ENCODE measurements at places on chromosomes 6 and 20. TPM values are rescaled to one million over a fixed set of nuclear protein-coding genes. Genes with fewer than 3 reads are reported as not detected.

GRCh38 chr6:104601131-104601651 is 258.5 kb downstream of the HACE1 start:
- no peak for DNase-seq

DNA sequence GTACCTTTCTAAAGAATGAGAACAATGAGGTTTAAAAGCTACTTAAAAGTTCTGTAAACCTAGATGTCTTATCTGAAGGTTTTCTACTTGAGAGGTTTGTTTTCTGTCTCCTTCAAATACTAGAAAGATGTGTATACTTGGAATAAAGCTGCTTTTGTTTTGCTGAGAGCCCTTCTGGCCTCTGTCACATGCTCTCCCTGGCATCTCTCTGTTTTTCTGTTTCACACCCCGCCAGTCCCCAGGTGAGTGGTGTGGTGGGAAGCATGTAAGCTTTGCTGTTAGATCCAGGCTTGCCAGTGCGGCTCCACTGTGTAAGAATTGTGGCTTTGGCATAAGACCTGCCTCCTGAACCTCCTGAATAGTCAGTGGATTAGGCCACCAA is 56.8 kb downstream of the SNX9 start:
- DNase-seq = no peak

DNA sequence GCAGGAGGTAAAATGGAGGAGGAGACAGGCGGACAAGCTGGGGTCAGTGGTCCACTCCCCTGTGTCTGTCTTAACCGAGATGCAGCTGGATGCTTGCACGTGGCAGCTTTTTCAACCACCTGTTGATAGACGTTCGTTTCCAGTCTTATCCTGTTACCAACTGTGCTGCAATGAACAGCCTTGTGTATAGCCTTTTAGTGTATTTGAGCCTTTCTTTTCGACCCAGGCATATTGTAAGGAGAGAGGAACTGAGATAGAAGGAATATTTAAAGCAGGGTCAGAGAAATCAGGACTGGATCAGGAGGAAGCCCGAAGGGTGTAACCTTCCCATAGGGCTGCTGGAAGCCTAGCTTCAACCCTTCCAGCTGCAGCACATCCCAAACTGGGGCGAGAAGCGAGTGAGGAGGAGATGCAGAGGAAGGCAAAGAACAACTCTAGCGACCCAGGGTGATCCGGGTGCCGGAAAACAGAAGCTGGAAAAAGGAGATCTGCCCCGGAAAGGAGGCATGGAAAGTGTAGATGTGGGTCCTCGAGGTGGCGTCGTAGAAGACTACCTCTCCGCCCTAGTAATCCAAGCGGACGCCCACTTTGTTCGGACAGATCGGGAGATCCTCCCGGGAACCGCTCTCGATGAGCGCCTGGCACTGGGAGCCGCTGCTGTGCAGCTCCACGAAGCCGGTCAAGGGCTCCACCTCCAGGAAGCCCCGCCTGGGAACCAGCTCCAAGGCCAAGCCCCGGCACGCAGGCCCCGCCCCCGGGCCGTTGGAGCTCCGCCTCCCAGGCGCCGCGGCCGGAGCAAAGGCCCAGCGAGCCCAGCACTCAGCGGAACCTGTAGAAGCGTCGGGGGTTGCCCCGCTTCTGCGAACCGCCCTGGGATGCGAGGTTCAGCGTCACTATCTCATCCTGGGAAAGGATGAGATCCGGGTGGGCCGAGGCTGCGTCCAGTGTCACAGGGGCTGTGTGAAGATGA is 11.2 kb downstream of the TRIM31 start:
- DNase-seq = peak; percentile 91

- DNase-seq = no peak
Measured at GRCh38 chr6:91476000-91476399, 889.1 kb upstream of the MAP3K7 start.

GRCh38 chr20:24459733-24460132 is 9.7 kb upstream of the SYNDIG1 start:
- DNase-seq = no peak

GRCh38 chr20:50295762-50296449 is 105.3 kb downstream of the CEBPB start:
- DNase-seq = no peak

GRCh38 chr20:54047720-54048119 is 22.7 kb downstream of the BCAS1 start:
- DNase-seq = no peak

DNA sequence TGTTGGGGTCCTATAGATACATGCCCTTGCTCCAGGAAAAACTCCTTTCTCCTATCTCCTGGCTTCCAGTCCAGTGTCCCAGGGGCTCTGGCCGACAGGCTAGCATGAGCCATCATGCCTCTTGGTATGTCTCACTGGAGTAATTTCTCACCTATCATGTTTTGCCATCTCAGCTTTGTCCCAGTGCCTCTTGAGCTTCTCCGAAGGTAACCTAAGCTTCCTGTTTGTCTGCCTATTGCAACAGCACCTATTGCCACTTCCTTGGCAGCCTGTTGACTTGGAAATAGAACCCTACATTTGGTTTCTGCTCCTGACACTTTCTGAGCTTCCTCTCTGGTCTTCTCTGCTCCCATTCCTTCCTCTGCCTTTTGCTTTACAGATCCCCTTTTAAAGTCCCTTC is 197.7 kb downstream of the KCNQ5 start:
- DNase-seq = no peak

DNA sequence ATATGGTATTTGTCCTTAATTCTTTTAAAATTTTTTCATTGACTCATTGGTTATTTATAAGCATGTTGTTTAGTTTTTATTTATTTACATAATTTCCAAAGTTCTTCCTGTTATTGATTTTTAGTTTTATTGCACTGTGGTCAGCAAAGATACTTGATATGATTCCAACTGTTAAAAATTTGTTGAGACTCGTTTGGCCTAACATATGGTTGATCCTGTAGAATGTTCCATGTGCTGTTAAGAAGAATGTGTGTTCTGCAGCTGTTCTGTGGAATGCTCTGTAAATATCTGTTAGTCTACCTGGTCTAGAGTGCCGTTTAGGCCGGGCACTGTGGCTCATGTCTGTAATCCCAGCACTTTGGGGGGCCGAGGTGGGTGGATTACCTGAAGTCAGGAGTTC is 197.7 kb downstream of the CD109 start:
- no peak for DNase-seq

DNA sequence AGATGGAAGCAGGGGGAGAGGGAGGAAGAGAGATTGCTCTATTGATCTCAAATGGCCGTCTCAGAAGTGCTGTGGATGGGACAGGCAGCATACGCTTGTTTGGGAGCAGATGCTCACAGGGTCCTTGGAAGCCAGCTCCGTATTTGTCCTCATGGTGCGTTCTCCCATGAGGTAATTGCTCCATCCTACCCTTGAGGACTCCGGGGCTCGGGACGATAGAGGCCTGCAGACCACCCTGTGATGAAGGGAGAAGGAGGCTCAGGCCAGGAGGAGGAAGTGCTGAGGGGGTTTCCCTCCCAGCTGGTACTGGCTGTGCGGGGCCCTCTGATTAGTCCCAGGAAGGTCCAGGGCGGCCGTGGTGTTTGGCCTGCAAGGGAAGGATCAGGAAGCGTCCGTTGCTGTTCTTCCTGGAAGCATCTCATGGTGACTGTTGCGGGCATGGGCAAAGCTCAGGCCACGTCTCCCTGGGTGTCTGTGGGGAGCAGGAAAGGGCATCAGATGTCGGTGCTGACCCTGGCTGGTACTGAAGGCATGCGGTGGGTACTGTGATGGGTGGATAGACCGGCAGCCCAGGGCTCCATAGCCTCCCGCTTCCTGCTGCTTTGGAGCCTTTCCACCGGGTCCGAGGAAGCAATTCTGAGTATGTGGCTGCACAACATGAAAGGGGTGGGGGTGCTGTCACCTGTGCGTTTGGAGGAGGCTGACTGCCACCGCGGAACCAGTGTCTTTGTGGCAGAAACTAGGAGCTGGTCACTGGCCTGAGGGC is 158.3 kb downstream of the SYCP2 start:
- peak; percentile 33 for DNase-seq

- DNase-seq = no peak
Measured at GRCh38 chr6:89941763-89942497, 47.7 kb downstream of the GJA10 start.

DNA sequence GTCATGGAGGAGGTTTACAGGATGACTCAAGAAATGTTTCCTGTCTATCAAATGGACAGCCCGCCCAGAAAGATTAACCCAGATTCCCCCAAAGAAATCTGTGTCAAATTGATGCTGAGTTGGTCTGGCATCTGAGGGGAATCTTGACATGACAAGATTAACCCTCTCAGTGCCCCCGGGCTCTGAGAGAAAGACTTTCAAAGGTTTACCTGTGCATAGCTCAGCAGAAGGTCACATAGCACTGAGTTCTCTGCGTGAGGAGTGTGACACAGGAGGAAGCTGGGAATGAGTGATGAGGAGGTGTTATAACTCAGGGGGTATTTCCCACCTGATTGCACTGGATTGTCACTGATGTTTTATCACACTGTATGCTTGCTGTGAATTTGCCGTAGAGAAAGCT is 601.2 kb downstream of the DHX35 start:
- DNase-seq = no peak

DNA sequence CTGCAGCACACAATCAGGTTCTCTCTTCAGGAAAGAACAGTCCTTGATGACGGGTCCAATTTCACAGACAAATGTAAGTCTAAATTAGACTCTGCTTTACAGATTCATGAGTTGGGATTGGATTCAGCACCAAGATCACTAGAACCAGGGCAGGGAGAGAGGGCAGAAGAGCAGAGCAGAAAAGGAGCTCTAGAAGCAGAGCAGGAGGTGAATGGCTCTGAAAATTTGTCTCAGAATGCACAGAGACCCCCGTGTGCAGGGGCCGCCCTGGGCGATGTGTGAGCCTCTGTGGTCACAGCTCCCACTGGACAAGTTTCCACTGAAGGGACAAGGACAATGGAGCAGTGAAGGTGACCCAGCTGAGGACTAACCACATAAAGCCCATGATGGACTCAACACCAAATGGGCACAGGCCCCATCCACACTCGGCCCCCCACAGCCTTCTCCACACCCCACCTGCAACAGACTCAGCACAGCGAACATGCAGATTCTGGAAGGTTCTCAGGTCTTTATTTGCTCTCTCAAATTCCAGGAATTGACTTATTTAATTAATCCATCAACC is 3.5 kb downstream of the HLA-B start:
- DNase-seq = no peak

DNA sequence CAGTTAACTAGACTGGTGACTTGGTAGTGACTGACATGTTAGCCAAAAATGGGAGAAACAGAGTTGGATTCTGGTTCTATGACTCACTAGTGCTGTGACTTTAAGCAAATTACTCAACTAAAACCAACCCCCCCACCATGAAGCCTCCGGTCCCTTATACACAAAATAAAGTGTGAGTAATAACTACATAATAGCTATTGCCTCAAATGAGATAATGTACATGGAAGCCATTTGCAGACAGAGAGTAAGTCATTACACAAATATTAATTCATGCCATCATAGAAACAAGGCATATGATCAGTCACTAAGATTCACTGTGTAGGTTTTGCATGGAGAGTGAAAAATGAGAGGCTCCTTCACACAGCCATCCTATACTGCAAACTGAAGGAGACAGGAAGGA is 111.9 kb downstream of the HIVEP2 start:
- DNase-seq = no peak

DNA sequence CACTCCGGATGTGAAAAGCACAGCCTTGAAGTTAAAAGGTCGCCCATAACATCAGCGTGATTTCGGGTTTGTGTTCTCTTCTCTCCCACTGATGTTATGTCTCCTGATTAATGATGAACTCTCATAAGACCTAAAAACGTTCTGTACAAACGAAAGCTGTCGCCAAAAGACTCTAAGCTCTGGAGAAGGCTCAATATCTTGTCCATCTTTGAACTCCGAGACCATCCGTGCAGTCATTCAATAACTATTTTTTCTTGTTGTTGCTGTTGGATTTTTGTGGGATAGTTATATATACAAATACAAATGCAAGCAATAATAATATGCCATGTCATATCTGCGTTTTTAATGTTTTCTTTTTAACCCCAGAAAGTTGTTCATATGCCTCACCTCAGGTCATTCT is 291.8 kb upstream of the MARCKS start:
- DNase-seq = no peak

GRCh38 chr20:57088436-57088835 is 178.0 kb downstream of the BMP7 start:
- DNase-seq = no peak

DNA sequence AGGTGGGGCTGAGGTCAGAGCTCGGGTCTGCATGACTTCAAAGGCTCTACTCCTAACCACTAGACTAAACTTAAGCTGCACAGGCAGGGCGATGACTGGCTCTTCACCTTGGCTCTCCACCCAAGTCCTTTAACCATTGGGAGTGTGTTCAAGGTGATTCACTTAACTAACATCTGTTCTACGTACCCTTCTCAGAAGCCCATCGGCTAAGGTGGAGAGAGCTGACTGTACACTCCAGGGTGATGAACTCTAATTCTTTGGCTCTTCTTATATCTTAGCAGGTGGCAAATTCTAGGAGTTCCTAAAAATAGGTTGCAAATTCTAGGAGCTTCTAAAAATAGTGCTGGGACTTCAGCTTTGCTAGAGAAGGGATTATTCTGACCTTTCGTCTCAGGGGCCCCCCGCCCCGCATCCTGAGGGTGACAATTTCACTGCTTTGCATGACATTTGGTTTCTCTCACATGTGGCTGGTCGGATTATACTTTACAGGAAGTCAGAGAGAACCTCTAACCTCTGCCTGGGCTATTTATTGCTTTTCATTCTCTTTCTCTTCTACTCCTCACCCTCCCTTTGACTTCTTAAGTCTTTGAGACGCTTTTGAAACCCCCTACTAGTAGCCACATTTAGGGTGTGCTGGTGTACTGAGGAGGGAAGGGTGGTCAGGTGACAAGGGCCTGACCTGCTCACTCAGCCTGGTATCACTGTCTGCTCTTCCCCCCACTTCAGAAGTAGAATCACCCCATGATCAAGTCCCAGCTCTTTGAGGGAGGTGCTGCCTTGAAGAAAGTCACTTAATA is 55.5 kb downstream of the PRDM1 start:
- no peak for DNase-seq

DNA sequence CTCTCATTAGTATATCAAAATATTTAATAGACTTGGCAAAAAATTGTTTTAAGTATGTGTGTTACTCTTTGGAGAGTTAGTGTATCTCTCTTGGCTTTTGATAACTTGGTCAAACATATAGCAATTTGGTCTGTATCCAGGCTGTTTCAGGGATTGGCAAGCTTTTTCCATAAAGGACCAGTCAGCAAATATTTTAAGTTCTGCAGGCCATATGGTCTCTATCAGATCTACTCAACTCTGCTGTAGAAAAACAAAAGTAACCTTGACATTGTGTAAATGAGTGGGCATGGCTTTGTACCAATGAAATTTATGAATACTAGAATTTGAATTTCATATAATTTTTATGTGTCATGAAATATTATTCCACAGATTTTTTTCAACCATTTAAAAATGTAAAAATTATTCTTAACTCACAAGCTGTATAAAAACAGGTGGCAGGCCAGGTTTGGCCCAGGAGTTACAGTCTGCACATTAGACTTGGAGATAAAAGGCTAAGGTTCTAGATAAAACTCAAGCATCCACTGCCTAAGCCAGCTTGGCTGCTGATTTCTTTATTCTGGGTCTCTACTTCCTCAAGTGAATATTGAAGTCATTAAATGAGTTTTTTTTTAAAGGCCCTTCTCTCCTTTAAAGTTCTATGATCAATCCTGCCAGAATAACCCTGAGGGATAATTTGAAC is 13.7 kb downstream of the GSTA4 start:
- DNase-seq = no peak

The ACOT13 gene
- total RNA-seq = 43.4 TPM

The BANF2 gene
- total RNA-seq = not detected

The BMP7 gene
- total RNA-seq = 0.38 TPM

The SLPI gene
- 147 TPM for total RNA-seq

The TMEM217 gene
- total RNA-seq = not detected

The C20orf204 gene
- 0.68 TPM for total RNA-seq

The RSPO4 gene
- total RNA-seq = not detected

The MEP1A gene
- total RNA-seq = not detected

The SULF2 gene
- 110 TPM for total RNA-seq

The SLC4A11 gene
- 0.18 TPM for total RNA-seq

The MCCD1 gene
- not detected for total RNA-seq

The CYP21A2 gene
- total RNA-seq = 9.0 TPM

Data from left lobe of liver (tissue), 2 donors.